COR-L47 (cell line): ENCODE measurements at places on chromosomes 2 and 18.

GRCh38 chr2:130349174-130349573 lies 6.5 kb downstream of the IMP4 start:
- DNase-seq, result no peak

- no peak for DNase-seq
Measured at GRCh38 chr2:239341146-239341732, 59.6 kb downstream of the HDAC4 start.

DNA sequence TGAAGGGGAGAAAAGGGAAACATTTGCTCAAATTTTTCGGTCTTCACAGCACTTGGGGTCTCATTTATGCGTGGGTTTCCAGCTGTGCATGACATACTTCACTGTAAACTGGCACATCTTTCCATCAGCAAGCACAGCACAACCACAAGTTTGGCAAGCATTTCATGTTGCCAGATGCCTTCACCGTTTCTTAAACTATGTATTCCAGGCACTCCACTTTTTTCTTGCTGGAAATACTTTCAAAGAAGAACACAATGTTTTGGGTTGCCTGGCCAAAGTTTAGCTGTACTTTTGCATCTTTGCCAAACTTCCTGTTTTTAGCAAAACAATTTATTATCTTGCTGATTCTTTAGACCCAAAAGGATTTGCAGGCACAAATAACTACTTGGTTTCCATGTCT lies 194.6 kb upstream of the MEIS1 start:
- no peak for DNase-seq

DNA sequence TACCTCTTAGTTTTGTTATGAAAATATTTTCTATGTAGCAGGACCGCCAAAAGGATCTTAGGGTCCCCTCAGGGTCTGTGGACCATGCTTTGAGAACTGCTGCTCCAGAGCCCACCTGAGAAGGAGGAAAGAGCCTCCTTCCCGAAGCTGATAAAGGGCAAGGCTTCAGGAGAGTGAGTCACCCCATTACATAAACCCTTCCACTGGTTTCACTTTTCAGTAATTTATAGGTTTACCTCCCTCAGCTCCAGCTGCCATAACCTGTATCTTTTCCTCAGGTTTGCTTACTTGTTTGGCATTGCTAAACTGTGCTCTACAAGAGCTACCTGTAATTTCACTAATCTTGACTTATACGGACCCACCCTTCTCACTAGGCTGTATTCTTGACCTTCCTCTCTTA lies 6.6 kb downstream of the TTLL4 start:
- DNase-seq, result no peak

DNA sequence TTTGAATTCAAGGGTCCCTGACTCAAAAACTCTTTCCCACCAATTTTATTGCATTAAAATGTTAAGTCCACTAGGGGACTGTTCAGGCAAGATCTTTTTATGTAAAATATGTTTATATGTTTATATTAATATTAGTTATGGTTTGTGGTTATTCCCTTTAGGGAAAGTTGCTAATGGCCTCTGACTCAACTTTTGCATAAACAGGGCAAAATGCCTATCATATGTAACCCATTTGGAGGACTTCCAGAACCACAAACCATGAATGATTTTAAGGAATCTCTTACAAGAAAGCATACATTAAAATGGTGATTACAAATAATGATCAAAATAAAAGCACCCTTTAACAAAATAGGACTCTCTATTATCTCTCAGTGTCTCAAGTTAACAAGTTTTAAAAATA lies 1484.5 kb upstream of the ZEB2 start:
- DNase-seq, result no peak
